A172 (cell line): ENCODE measurements at places on chromosomes 2 and 18.

- peak; percentile 37 for DNase-seq
Measured at GRCh38 chr18:72375618-72376017, 168.5 kb downstream of the CBLN2 start.

DNA sequence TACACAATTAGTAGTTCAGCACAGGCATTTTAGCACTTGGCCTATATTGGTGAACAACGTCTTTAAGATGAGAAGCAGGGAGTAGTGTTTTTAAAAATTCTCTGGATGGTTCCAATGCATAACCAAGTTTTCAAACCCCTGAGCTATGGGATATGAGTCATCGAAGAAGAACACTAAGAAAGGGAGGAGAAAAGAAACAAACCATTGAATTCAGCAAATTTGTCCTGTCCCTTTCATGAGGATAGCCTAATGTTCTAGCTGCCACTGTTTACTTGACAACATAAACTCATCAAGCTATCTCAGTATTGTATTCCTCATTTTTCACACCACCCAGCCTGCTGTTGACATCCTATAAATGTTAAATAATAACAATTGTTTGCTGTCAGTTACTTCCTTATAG lies 158.0 kb downstream of the BARD1 start:
- peak; percentile 4 for DNase-seq

DNA sequence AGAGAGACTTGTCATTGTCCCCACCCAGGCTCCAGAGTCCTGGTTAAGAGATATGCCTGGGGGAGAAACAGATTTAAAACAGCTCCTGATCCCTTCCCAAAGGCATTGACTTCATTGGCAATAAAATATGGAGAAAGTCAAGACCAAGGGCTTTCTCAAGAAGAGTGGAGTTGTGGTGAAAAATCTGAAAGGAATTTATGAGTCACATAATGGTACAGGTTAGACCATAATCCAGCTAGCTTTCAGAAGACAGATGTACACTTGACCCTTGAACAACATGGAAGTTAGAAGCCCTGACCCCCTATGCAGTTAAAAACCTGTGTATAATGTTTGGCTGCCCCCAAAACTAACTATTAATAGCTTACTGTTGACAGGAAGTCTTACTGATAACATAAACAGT lies 599.1 kb upstream of the SOX11 start:
- peak; percentile 28 for DNase-seq

- peak; percentile 73 for DNase-seq
Measured at GRCh38 chr2:190912726-190913125, 32.1 kb downstream of the GLS start.

GRCh38 chr2:144877893-144878292 lies 358.0 kb upstream of the ZEB2 start:
- DNase-seq = no peak

GRCh38 chr2:226548732-226549131 lies 250.9 kb downstream of the IRS1 start:
- peak; percentile 38 for DNase-seq

- DNase-seq = no peak
Measured at GRCh38 chr2:234904785-234905184, 47.0 kb upstream of the SH3BP4 start.

- no peak for DNase-seq
Measured at GRCh38 chr18:22213333-22213973, 44.1 kb downstream of the GATA6 start.

- no peak for DNase-seq
Measured at GRCh38 chr2:33498291-33498956, 22.0 kb downstream of the RASGRP3 start.
